ENCODE measurements at places on chromosomes 12 and 14.

DNA sequence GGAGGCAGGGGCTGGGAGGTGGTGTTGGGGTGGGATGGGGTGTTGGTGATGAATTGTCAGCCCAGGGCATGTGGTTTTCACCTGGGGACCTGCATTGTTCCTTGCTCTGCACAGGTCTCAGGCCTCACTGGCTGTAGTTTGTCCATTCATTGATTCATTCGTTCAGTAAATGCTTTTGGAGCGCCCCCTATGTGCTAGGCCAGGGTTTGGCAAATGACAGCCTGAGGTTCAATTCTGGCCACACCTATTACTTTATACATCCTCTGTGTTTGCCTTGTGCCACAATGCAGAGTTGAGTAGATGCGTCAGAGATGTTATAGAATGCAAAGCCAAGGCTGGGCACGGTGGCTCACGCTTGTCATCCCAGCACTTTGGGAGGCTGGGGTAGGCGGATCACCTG, 4.7 kb downstream of the ADCK1 start:
- peak; percentile 81 for DNase-seq

DNA sequence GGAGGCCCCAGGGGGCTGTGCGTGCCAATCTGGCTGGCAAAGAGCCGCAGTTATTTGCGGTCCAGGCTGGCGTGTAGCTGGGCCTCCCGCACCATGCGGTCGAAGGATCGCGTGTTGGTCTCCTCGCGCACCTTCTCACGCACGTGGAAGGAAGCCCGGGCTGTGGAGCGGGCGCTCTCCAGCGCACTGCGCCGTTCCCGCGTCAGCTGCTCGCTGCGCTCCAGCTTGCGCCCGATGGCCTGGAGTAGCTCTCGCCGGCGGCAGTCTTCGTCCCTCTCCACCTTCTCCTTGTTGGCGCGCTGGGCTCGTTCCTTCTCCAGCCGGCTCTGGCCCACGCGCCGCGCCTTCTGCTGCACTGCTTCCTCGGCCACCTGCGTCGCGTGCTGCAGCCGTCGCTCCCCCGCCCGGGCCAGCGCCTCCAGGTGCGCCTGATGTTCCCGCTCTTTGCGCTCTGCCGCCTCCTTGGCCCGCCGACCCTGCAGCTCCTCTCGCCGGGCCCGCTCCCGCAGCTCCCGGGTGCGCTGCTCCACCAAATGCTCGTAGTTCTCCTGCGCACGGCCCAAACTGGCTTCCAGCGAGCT, 3.1 kb downstream of the CCDC177 start:
- DNase-seq: no peak

GRCh38 chr14:61930101-61930857, 168.1 kb downstream of the SNAPC1 start:
- no peak for DNase-seq

- no peak for DNase-seq
These were observed 100.8 kb downstream of the SAMD4A start for GRCh38 chr14:54667764-54668163.

DNA sequence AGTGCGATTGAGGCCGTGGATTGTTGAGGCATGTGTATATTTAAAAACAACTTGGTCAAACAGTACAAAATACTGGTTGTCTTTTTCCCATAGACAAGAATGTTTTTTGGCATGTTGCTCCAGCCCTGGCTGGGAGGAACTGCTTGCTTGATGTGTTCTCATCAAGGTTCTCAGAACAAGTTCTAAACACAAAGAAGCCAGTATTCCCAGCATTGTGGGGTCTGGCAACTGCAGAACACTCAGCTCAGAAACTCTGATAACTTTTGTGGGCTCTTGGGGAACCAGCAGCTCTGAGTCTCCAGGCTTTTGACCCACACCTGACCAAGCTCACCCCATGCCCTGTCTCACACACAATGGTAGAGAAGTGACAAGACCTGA, 27.1 kb upstream of the DICER1 start:
- no peak for DNase-seq

- no peak for DNase-seq
These were observed 32.4 kb downstream of the PITPNM2 start for GRCh38 chr12:123118497-123118896.

- no peak for DNase-seq
These were observed 4.4 kb upstream of the WSB2 start for GRCh38 chr12:118065380-118065779.

GRCh38 chr14:35858521-35859209, 32.5 kb downstream of the BRMS1L start:
- DNase-seq: no peak

- DNase-seq: no peak
These were observed 700.1 kb downstream of the MED13L start for GRCh38 chr12:115577401-115577800.

- DNase-seq: no peak
These were observed 9.7 kb downstream of the GLRX5 start for GRCh38 chr14:95544588-95544987.

DNA sequence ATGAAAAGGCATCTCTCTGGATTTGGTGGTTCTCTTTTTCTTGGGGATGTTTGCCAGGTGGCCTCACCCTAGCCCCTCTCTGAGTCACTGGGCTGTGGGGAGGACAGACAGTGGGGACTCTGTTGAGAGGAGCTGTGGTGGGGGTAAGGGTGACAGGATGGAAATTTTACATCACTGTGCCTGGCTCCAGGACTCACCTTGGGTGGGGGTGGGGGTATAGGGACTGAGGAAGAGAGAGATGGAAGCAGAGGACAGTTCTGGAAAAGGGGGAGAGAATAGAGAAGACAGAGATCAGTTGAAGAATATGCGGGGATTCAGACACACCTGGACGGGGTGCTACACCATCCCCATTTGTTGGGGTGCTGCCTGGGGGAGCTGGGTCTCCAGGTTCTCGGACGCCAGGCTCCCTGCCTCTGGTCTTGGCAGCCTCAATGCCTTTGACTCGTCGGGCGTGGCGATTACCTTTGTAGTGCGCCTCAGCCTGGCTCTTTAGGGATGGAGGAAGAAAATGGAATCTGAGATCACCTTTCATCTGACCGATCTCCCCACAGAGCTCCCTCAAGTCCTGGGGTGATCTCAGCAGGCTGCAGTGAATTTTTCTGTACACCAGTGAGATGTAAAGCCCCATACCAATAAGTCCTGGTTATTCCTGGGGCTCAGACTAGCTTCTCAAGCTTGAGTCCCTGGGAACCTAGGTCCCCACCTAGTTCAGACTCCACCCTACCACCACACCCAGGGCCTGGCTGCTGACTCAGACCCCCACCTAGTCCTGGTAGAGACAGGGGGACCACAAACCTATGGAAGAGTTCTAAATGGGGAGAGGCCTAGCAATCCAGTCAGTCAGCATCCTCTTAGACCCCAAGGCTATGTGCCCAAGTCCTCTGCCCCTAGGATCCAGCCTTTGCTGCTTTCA, 9.6 kb upstream of the GPR84 start:
- no peak for DNase-seq

DNA sequence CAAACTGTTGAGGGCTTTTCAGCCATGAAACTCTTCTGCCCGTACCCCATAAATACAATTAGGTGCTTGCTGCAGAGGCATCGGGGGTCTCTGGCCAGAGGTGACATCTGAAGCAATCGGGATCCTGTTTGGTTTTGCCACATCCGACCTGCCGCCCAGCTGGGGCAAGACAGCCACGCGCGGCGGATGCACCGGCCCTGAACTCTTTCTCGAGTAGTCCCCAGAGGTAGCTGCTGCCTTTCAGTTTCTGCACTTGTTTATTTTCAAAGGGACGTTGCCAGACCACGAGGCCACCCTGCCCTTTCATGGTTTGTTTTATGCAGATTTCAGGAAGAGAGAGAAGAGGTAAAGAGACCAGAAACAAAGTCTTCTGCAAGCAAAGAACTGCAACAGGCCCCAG, 10.6 kb upstream of the MLXIP start:
- DNase-seq: no peak

DNA sequence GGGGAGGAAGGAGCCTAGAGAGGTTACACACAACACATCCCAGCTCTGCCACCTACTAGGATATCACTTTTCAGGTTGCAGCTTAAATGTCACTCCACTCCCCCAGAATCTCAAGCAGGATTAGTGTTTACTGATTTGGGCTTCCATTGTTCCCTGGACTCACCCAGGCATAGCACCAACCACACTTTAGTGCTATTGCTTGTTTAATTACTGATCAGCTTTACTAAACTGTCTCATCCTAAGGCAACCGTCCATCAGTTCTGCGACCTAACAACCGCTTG, 6.1 kb upstream of the KRT18 start:
- no peak for DNase-seq

GRCh38 chr14:51897791-51898355, 37.5 kb downstream of the GNG2 start:
- DNase-seq: no peak

- DNase-seq: peak; percentile 69
These were observed 13.8 kb upstream of the BCL2L14 start for GRCh38 chr12:12056951-12057350.

- no peak for DNase-seq
These were observed 26.9 kb downstream of the PIWIL1 start for GRCh38 chr12:130364578-130364977.

- no peak for DNase-seq
These were observed 57.2 kb downstream of the PCNX1 start for GRCh38 chr14:70964492-70964891.

GRCh38 chr14:33280646-33281045, 342.0 kb downstream of the NPAS3 start:
- no peak for DNase-seq

GRCh38 chr14:49461529-49462401, 124.4 kb downstream of the RPS29 start:
- peak; percentile 77 for DNase-seq

- DNase-seq: no peak
These were observed 160.0 kb downstream of the BCAT1 start for GRCh38 chr12:24788886-24789285.

DNA sequence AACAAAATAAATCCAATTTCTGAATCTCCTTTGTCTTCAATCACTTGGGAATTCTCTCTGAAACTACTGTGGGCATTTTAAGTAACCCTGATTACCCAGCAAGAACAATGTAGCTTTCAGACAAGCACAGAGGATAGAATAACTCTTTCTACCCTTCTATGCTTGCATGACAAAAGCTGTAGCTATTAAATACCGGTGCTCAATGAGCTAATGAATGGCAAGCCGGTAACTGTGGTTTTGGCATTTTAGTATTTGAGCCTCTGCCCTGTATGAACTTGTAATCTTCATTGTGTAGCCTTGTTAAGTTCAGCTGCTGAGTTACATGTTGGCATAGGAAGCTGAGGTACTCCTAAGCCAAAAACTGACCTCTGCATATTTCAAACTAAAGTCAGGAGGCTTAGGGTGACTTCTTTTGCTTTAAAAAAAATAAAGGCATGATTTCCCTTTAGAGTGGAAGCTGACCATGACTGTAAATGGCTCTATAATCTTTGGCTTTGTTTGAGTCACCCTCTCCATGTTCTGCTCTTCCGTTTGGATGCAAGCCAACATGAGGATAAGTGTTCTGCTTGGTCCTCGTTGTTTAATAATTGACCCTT, 171.0 kb upstream of the HIF1A start:
- peak; percentile 100 for DNase-seq

DNA sequence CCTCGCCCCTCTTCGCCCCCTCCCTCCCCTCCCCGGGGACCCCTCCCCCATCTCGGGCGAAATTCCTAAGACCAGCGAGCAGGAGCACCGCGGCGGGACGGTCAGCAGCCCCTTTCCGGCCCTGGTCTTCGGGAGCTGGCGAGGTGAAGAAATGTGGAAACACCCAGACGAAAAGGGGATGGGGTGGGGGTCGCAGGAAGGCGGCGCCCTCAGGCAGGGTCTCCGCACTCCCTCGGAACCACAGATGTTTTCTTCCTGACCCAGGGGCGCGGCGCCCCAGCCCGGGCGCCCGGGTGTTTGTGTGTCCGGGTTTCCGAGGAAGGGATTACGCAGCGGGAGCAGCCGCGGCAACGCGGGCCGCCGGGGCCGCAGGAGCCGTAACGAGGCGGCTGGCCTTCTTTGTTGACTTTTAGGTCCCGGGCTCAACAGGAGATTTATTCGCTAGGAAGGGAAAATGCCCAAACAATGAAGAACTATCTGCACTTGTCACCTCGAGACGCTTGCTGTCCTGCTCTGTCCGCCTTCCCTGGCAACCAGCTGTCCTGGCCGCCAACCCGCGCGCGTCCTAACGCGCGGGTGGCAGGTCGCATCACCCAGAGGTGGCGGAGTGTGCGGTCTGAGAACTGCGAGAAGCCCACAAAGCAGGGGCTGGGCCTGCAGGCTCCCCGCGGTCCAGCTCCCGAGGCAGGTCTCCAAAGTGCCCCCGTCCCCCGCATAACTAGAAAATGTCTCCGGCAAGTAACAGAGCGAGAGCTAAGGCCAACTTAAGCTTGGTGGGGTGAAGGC, 7.0 kb downstream of the FOXA1 start:
- DNase-seq: peak; percentile 68

DNA sequence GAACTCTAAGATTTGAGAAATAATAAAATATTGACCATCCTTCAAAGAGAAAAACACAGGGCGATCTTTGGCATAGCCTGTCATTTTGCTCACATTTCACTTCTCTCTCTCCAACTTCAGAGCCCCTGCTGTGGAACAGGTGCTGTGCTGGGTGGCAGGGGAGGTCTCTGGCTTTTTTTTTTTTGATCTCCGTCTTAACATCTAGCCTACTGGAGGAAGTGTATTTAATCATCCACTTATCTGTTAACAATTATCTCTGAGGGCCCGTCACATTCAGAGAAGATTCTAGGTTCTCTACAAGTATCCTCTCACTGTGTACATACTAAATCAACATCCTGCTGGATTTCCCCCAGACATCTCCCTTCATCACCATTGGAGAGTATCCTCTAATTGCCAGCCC, 34.1 kb downstream of the CHST11 start:
- no peak for DNase-seq

- peak; percentile 40 for DNase-seq
These were observed 75.3 kb upstream of the FAR2 start for GRCh38 chr12:29073631-29074239.
